ENCODE measurements at places on chromosomes 11 and 22.

GRCh38 chr11:8097468-8097867 lies 16.5 kb downstream of the TUB start:
- DNase-seq: peak; percentile 62

DNA sequence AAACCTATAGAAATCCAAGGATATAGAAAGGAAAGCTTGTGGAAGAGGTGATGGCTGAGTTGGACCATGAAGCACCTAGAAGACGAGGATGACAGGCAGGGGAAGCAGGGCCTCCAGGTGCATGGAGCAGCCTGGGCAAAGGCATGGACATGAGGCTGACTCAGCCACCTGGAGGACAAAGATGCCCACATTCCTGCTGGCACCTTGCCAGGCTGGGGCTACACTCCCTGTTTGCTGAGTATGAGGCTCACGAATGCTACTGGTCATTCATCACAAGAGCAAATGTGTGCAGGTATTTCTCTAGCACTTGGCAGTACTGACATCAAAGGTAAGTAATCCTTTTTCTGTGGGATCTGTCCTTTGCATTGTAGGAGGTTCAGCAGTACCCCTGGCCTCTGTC lies 7.1 kb upstream of the SCGB2A1 start:
- DNase-seq: no peak

- peak; percentile 29 for DNase-seq
Observed at GRCh38 chr11:131206671-131207070, 163.7 kb upstream of the NTM start.

DNA sequence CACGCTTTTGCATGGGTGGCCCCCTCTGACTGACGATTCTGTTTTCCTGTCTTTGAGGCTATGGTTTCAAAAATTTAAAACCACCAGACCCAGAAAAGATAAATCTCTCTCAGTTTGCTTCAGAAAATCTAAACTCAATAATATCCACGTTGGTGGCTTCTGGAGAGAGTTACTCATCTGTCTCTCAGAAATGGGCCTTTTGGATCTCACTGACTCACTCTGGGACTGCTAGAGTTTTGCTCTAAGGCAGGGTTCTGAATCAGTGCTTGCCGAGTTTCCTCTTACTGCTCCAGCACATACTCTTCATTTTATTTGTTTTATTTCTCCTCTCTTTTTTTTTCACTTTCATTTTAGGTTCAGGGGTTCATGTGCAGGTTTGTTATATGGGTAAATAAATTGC lies 305.7 kb downstream of the BLID start:
- DNase-seq: no peak

- peak; percentile 69 for DNase-seq
Observed at GRCh38 chr11:94183886-94184264, 55.2 kb downstream of the PANX1 start.

GRCh38 chr11:63611395-63611747 lies 2.9 kb downstream of the PLAAT3 start:
- DNase-seq: no peak

DNA sequence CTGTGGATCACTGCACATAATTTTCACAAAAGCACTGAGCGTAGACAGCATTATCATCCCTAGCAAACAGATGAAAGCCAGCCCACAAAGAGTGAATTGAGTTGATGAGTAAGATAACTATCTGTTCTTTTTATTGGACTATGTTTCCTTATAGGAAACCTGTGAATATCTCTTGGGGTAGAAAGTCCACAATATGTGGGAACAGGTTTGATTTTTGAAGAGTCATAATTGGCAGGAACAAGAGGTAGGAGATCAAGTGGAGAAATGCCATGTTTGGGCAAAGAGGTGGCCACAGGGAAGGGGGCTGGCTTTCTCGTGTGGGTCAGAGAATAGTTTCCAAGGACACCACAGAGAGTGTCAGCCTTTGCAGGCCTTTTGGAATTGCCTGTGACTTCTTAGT lies 23.9 kb downstream of the OR51E2 start:
- DNase-seq: no peak

DNA sequence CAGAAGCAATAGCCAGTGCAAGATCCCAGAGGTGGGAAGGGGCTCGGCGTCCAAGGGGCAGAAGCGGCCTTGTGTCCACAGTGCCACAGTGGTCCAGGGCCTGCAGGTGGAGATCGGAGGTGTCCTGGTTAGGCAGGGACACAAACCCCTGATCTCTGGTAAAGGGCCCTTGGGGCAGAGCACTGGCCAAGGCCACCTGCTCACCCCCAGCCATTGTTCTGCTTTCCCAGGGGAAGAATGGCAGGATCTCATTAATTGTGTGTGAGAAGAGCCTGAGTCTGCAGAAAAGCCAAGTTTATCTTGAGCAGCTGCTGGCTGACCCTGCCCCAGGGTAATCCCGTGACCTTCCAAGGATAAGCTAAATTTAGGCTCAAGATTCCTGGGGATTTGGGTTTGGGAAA lies 3.1 kb upstream of the CLDN5 start:
- no peak for DNase-seq

All from tongue (tissue), 3 donors.